ENCODE measurements at places on chromosomes 5 and 9. TPM values are rescaled to one million over a fixed set of nuclear protein-coding genes. Genes with fewer than 3 reads are reported as not detected.

- no peak for DNase-seq
Measured at GRCh38 chr5:165627548-165628170, 2122.2 kb downstream of the MAT2B start.

DNA sequence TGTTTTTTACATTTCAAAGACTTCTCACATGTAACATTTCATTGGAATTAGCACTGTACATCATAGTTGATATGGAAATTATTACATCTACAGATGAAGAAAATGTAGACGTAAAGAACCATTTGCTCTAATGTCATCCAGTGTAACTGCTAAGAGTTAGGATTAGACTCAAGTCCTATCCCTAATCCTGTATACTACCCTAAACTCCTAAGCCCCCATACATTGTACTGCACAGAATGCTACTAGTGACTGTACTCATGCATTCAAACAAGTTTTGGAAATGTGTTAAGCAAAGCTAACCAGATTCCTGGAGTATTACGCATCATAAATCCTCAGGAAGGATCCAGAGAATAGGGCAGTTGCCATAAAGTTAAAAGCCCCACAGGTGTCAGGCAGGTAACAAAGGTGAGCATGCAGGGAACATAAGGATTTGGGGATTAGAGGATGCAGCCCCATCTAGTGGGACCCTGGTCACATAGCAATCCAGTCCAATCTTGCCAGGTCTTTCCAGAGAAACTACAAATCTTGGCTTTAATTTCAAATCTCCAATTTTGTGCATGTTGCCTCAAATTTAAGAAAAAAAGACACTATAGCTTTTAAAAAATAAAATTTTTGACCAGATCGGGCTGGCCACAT is 32.0 kb downstream of the HAVCR1 start:
- peak; percentile 44 for DNase-seq

GRCh38 chr5:82635561-82636288 is 357.6 kb upstream of the RPS23 start:
- DNase-seq, result peak; percentile 15

DNA sequence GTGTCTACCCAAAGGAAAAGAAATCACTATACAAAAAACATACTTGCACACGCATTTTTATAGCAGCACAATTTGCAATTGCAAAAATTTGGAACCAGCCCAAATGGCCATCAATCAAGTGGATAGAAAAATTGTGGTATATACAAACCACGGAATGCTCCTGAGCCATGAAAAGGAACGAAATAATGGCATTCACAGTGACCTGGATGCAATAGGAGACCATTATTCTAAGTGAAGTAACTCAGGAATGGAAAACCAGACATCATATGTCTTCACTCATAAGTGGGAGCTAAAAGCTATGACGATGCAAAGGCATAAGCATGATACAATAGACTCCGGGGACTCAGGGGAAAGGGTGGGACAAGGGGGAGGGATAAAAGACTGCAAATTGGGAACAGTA is 78.4 kb downstream of the ENC1 start:
- DNase-seq, result no peak

GRCh38 chr9:134636149-134636507 is 5.5 kb upstream of the COL5A1 start:
- no peak for DNase-seq

Gene FOXD4L6
- not detected for total RNA-seq

DNA sequence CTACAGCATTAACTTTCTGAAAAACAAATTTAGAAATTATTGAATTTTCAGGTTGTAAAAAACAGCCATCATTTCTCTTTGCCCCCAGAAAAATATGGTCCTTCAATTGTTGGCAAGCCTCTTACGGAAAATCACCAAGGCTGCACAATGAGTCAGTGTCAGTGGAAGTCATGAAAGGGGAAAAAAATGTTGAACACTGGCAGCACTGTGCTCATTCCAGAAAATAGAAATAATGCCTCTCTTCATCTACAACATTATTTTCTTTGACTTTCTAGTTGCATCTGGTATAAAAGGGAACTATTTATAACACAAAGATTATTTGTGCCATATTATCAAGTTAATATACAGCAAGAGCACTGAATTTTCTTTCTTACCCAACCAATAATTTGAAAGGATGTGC is 26.7 kb upstream of the STK32A start:
- no peak for DNase-seq

DNA sequence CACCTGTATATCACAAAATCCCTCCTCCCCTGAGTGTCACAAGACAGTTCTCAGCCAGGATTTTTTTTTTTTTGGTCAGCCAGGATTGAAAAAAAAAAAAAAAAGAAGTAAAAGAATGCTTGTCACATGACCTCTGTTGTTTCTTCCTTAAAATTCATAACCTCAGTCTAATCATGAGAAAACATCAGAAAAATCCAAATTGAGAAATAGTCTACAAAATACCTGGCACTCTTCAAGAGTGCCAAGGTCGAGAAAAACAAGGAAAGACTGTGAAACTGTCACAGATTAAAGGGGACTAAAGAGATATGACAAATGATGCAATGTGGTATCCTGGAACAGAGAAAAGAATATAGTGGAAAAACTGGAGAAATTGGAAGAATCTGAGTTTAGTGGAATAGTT is 58.5 kb upstream of the SUB1 start:
- no peak for DNase-seq

DNA sequence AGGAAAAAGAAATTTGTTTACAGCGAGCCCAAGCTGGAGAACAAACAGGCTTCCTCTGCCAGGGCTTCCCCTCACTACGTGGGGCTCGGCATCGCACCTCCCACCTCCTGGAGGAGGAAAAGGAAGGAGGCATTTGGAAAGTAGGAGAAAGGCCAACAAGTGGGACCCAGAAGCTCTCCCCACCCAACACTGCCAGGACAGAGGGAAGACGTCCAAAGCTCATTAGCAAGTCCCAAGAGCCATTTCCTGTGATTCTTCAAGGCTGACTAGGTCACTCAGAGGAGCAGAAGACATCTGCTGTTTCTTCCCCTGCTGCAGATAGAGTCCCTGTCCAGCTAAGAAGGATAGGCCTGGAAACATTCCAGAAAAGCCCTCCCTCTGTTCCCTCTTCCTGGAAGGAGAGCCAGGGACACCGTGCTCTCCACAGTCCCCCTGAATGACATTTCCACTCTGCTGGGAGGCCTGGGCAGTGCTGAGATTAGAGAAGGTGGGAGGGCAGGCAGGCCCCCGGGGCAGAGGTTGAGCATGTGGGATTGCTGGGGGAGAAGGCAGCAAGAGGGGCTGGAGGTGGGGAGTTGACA is 57.0 kb upstream of the NEURL1B start:
- no peak for DNase-seq

Gene NMUR2
- total RNA-seq, result 1.9 TPM

Gene CTXN3
- not detected for total RNA-seq

- DNase-seq, result peak; percentile 31
Measured at GRCh38 chr9:132002643-132003318, 76.9 kb downstream of the MED27 start.

Gene TMEM215
- not detected for total RNA-seq

Gene LCN10
- 5.8 TPM for total RNA-seq

Gene FAM163B
- not detected for total RNA-seq

DNA sequence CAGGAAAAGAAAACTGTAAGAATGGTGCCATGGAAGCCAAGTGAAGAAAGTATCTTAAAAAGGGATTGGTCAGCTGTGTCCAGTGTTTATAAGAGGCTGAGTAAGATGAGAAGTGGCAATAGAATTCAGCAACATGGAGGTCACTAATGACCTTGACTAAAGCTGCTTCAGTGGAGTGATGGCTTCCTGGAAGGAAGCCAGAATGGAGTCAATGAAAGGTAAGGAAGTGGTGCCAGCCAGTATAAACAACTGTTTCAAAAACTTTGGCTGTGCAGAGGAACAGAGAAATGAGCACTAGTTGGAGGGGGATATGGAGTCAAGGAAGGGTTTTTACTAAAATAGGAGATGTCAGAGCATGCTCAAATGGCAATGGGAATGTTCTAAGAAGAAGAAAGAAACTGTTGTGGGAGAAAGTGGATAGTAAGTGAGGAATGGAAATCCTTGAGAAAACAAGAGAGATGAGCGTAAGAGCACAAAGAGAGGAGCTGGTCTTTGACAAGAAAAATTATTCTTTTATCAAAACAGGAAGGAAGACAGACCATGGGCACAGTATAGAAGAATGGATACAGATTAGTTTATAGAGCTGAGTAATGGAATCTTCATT is 11.1 kb upstream of the NRG2 start:
- DNase-seq, result peak; percentile 58

Gene HCN1
- total RNA-seq, result 0.40 TPM

- no peak for DNase-seq
Measured at GRCh38 chr9:116027511-116027910, 126.1 kb upstream of the PAPPA start.

GRCh38 chr5:157447201-157447637 is 12.8 kb upstream of the NIPAL4 start:
- no peak for DNase-seq

DNA sequence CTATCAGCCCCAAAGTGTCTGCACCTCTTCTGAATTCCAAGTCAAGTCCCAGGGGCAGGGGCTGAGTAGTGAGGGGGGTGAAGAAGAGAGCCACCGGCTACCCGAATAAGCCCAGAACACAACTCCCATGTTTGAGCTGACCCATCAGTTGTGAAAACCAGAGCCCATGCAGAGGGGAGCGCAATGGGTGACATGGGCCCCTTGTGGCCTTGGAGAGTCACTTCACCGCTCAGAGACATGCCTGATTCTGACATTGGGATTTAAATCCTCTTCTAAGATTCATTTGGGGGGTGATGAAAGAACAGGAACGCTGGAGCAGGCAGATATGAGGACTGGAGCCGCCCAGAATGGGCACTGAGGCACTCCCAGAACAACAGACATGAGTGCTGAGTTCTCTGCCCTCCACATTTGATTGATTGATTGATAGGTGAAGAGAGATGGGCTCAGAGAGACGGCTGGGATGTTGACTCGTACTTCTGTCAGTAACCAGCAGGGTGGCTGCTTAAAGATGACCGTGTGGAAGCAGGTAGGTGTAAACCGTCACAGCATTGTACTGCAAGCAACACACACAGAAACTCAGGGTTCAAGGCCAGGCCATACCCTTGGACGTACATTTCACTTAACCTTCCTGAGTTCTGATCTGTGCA is 74.3 kb downstream of the GPR21 start:
- DNase-seq, result no peak

Data from thyroid gland (tissue), 4 donors.